T-helper 17 cell (primary cell): ENCODE measurements at places on chromosomes 12 and 14. TPM values are rescaled to one million over a fixed set of nuclear protein-coding genes. Genes with fewer than 3 reads are reported as not detected.

DNA sequence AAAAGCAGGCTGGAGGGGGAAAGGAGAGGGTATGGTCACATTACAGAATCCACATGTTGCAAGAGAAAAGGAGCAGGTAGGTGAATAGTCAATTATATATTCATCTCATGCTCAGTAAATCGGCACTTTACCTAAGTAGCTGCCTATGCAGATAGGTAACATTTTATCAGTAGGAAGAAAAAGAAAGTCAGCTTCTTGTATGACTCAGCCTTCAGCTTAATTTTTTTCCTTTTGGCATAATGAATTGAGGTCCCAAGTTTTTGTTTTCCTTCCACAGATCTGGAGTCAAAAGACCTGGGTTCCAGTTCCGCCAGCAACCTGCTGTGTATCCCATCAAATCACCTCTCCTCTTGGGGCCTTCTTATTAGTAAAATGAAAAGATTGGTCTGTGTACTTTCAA lies 6.0 kb upstream of the ACSM4 start:
- DNase-seq, result no peak
- peaks cover 41% of the 10 kb centered on the region for H3K27me3 ChIP-seq
- H3K36me3 ChIP-seq, result peaks cover 4% of the 10 kb centered on the region

The OTUB2 gene
- total RNA-seq, result 0.37 TPM

DNA sequence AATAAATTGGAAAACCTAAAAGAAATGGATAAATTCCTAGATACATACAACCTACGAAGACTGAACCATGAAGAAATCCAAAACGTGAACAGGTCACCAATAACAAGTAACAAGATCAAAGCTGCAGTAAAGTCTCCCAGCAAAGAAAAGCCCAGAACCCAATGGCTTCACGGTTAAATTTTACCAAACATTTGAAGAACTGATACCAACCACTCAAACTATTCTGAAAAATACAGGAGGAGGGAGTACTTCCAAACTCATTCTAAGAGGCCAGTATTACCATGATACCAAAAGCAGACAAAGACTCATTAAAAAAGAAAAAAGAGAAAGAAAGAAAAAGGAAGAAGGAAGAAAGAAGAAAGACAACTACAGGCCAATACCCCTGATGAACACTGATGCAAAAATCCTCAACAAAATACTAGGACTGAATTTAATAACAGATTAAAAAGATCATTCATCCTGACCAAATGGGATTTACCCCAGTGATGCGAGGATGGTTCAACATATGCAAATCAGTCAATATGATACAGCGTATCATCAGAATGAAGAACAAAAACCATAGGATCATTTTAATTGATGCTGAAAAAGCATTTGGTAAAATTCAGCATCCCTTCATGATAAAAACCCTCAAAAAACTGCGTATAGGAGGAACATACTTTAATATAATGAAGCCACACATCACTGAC lies 26.9 kb upstream of the CCDC88C start:
- H3K27ac ChIP-seq, result no peak overlapping the region
- H3K4me1 ChIP-seq, result no peaks in the 10 kb centered on the region
- peaks cover 9% of the 10 kb centered on the region for H3K27me3 ChIP-seq
- DNase-seq, result no peak
- no peak overlapping the region for H3K4me3 ChIP-seq

DNA sequence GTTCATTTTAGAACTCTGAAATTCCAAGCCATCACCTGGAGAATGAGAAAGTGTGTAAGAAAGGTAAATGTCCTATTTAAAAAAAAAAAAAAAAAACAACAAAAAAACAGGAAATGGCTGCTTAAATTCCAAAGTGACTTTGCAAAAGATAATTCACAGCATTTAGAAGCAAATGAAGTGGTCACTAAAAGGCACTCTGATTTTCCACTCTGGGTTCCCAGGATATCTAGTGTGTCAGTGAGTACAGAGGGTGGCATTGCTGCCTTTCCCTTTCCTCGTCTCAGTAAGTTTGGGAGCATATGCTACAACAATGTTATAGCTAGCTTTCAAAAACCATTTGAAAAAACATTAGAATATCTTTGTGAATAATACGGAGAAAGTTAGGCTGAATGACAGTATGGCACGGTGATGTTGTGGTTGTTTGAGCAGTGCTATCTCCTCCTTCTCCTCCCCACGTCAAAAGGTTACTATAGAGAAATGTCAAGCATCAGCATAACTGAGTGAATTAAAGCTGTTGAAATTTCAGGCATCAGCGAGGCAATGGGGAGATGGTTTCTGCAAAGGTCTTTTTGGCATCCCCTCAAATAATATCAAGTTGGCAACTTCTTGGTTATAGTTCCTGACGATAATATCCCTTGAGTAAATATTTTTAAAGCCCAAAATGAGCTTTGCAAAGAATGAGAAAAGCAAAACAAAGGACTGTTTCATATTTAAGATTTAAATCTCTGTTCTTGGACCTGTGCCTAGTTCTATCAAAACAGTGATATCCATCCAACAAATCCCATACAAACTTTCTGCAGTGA lies 164.5 kb upstream of the E2F7 start:
- no peak for DNase-seq
- no peaks in the 10 kb centered on the region for H3K4me1 ChIP-seq
- no peak overlapping the region for H3K27ac ChIP-seq
- H3K4me3 ChIP-seq, result no peak overlapping the region
- no peaks in the 10 kb centered on the region for H3K36me3 ChIP-seq

The ABCD2 gene
- total RNA-seq, result 7.5 TPM

DNA sequence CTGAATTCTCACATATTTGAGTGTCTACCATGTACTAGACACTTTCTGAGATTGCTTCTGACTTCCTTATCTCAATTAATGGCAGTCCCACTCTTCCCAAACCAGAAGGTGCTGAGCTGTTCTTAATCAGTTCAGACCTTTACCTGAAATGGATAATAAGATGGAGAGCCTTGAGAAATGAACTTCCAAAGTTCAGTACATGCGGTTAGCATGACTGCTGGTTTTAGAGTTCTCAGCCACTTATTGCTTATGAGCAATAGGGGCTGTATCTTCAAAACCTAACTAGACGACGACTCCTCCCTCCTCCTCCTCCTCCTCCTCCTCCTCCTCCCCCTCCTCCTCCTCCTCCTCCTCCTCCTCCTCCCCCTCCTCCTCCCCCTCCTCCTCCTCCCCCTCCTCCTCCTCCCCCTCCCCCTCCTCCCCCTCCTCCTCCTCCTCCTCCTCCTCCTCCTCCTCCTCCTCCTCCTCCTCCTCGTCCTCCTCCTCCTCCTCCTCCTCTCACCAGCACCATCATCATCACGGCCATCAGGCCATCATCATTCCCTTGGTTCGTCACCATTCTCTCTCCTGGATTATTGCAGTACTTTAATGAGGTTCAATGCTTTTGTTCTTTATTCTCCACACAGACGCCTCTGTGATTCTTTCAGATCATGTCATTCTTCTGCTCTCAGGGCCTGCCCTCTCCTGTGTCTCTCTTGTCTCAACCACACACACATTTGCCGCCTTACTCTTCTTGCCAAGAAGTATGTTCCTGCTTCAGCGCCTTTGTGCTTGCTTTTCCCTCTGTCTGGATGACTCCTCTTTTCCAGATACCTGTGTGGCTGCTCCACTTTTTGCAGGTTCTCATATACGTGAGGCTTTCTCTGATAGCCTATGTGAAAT lies 2.7 kb downstream of the PCNX1 start:
- H3K36me3 ChIP-seq, result peaks cover 6% of the 10 kb centered on the region
- peak overlapping the region; percentile 69 for H3K27ac ChIP-seq
- no peak for DNase-seq
- peak overlapping the region; percentile 97 for H3K4me3 ChIP-seq
- peaks cover 57% of the 10 kb centered on the region for H3K4me1 ChIP-seq

DNA sequence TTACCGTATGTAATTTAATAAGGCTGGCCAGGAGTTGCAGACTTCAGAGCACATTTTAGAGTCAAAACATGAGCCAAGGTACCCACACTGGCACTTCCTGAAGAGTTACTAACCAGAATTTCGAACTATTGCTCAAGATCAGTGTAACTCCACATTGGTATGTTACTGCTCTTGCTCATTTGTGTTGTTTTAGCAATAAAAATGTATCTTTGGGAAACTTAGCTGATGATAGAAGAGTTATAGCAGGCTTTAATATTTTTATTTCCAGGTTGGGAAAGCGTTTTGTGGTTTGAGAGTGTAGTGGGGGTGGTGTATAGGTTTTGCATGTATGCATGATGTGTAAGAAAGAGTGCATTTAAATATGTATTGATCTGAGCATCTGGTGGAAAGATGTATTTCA lies 96.6 kb downstream of the SCN8A start:
- DNase-seq, result no peak
- H3K27ac ChIP-seq, result no peak overlapping the region
- peaks cover 39% of the 10 kb centered on the region for H3K27me3 ChIP-seq
- no peaks in the 10 kb centered on the region for H3K4me1 ChIP-seq
- peaks cover 2% of the 10 kb centered on the region for H3K36me3 ChIP-seq
- H3K4me3 ChIP-seq, result no peak overlapping the region

- peaks cover 14% of the 10 kb centered on the region for H3K36me3 ChIP-seq
- no peak for DNase-seq
- H3K27me3 ChIP-seq, result peaks cover 82% of the 10 kb centered on the region
- H3K4me3 ChIP-seq, result no peak overlapping the region
- no peak overlapping the region for H3K27ac ChIP-seq
- peaks cover 5% of the 10 kb centered on the region for H3K4me1 ChIP-seq
Observed at GRCh38 chr12:52230364-52231281, 2.4 kb upstream of the KRT7 start.

DNA sequence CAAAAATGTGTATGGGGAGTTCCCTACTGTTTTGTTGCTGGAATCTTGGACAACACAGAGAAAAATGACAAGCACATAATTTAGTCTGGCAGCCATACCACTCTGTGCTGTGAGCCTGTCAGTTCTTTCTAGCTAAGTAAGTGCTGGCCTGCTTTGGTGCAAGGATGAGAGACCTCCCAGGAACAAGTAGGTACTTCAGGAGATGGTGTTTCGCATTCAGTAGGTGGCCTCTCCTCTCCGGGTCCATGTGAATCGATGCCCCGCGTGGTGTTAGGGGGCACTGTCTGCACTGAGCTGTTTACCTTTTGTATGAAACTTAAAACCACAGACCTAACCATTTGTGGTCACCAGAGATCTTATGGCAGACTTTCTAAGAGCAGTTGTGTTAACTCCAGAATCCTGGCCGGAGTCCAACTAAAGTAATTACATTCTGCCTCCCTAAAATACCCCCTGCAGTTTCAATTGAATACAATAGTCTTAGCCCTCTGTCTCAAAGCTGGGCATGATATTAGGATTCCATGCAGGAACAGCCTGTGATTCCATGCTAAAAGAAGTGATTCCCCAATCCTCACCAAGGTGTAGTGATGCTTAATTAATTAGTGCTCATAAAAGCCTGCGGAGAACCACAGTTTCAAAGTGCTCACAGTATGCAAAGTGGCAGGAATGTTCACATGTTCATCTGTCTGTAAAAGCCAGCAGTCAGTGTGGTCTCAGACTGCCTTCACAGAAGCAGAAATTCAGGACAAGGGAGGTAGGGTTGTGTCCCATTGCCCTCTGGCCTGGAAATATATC lies 64.2 kb downstream of the LLPH start:
- no peak for DNase-seq
- H3K27ac ChIP-seq, result no peak overlapping the region
- H3K27me3 ChIP-seq, result peaks cover 43% of the 10 kb centered on the region
- H3K4me3 ChIP-seq, result no peak overlapping the region

The KRT83 gene
- not detected for total RNA-seq

- peaks cover 8% of the 10 kb centered on the region for H3K4me1 ChIP-seq
- no peak overlapping the region for H3K4me3 ChIP-seq
- no peaks in the 10 kb centered on the region for H3K27me3 ChIP-seq
- peaks cover 4% of the 10 kb centered on the region for H3K36me3 ChIP-seq
- DNase-seq, result no peak
- H3K27ac ChIP-seq, result no peak overlapping the region
Observed at GRCh38 chr14:96958057-96958456, 160.9 kb downstream of the VRK1 start.

- H3K4me3 ChIP-seq, result no peak overlapping the region
- DNase-seq, result no peak
- H3K27ac ChIP-seq, result peak overlapping the region; percentile 72
Observed at GRCh38 chr12:119683816-119684215, 15.9 kb downstream of the PRKAB1 start.

The RHEBL1 gene
- total RNA-seq, result 7.9 TPM

GRCh38 chr12:113819495-113819894 lies 146.6 kb downstream of the RBM19 start:
- no peaks in the 10 kb centered on the region for H3K4me1 ChIP-seq
- H3K27ac ChIP-seq, result peak overlapping the region; percentile 16
- no peaks in the 10 kb centered on the region for H3K27me3 ChIP-seq
- DNase-seq, result no peak
- peaks cover 11% of the 10 kb centered on the region for H3K36me3 ChIP-seq

The ST8SIA1 gene
- total RNA-seq, result 7.6 TPM
